GF-D8 (cell line): ENCODE measurements at places on chromosomes 13 and 19.
A peak's percentile ranks its signal among the peaks of the same experiment; 100 is the strongest.

- no peak for DNase-seq
Observed at GRCh38 chr19:5407356-5407755, 47.9 kb upstream of the ZNRF4 start.

DNA sequence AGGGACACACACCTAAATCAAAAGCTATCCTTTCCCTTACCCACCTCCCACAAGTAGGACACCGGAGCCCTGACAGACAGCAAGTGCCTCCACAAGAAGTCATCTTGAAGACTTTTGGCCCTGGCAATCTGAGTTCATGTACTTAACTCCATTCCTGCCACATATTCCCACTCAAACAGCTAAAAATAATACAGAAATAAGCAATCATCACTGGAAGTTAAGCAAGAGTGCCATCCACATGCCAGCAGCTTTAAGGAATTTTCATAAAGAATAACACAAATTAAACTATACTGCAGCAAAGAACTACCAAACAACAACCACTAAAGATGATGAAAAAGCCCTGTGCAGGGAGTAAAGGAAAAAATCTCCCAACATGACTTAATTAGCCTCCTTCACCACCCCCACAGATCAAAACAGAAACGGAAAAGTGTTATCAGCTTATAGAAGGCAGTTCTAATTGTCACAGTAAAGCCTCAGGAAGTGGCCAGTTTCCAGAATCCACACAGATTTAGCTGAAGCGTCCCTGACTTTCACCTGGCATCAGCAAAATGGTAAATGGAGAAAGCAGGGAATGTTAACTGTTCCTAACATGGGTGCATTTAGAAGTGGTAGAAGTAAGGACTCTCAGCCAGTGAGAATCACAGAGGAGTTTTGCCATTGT lies 343.9 kb downstream of the TBC1D4 start:
- DNase-seq = no peak

DNA sequence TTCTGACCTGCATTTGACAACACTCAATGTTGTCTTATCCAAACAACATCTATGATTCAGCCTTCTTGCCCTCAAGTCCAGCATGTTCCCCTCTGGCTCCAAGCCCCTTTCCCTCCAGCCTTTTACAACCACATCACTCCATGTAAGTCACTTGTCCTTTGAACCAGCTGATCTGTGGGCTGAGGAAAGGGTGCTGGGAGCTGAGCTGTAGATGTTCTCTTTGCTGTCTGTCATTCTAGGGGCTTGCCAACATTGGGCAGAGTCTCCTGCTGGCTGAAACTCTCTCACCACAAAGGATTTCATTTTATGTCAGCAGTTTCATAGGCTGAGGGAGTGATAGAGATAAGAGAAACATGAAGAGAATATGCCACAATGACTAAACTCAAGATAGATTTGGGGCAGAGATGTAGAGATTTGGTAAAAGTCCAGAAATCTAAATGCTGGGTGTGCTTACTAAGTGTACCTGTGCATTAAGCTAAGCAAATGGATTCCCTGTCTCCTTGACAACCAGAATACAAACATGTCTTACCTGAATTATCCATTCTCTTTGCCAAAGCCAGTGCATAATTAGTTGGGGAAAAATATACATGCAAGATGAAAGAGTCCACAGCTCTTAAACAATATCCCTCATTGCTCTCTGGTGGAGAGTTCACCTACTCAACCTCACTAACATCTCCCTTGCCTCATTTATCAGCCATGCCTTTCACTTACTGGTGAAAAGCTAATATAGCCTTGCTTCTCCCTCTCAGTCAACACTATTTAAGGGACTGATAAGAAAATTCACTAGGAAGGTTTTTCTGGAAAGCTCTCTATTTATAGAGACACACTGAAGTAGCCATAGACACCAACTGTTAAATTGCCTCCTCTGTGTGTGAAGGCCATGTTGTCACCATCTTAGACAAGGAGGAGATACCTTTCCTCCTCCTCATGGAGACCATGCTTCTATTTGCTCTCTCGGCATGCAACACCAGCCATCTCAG lies 175.5 kb upstream of the SERP2 start:
- no peak for DNase-seq

DNA sequence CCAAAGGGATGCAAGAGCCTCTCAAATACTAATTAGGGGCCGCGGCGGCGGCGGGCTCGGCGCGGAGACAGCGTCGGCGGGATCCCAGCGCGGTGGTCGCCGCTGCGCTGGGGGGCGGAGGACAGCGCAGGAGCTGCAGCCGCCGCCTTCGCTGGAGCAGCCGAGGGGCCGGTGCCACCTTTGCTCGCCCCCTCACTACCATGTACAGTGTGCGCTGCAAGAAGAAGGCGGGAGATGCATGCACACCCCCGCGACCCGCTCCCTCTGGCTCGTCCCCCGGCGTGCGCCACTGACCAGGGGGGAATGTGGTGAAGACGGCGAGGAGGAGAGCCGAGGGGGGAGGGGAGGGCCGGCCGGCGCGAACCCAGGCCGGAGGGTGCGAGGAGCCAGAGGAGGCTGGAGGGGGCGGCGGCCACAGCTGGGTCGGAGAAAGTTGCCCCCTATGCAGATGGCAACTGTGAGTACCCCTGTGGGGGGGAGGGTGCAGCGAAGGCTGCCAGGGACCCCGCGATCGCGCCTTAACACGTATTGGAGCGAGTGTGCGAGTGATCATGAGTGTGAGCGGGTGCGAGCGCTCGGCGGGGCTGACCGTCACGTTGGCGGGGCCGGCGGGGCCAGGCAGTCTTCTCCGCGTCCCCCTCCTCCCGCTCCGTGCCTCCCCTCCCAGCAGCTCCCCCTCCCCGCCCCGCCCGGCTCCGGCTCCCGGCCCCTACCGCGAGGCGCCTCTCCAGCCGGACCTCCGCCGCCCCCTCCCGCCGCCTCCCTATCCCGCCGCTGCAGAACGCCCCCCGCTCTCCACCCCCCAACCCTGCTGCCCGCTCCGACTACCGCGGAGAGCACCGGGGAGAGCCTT lies 808 bp downstream of the SLITRK5 start:
- no peak for DNase-seq

GRCh38 chr13:26967119-26968038 lies 204.2 kb downstream of the USP12 start:
- no peak for DNase-seq

- peak; percentile 40 for DNase-seq
Observed at GRCh38 chr19:46616631-46617322, 8.1 kb downstream of the PTGIR start.

DNA sequence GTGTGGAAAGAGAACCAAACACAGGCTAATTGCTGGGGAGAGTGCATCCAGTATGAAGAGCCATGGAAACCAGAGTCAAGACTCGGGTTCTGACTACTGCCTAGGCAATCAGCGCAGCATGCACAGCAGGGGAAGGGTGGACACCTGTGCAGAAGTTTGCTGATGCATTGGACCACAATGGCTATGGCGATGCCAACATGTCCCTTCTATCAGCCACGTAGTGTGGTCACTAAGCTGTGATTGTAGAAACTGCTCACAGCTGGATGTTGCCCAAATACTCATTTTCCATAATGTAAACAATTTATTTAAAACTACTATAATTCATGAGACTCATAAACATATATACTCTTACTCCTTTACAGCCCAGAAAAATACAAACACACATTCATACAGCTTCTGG lies 1718.2 kb downstream of the EFNB2 start:
- no peak for DNase-seq

GRCh38 chr13:76414320-76414719 lies 471.9 kb downstream of the KCTD12 start:
- DNase-seq = no peak

DNA sequence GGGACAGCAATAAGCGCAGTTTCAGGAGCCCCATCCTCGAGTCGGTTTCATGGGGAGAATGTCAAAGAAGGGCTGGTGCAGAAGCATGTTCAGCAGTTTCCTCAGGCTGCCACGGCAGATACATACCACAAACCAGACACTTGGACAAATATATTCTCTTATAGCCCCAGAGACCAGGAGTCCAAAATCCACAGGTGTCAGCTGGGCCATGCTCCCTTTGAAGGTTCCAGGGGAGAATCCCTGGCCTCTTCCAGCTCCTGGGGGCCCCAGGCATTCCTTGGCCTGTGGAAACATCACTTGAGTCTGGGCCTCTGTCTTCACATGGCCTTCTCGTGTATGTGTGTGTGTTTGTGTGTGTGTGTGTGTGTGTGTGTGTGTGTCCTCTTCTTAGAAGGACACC lies 164.1 kb downstream of the UQCRFS1 start:
- DNase-seq = no peak

DNA sequence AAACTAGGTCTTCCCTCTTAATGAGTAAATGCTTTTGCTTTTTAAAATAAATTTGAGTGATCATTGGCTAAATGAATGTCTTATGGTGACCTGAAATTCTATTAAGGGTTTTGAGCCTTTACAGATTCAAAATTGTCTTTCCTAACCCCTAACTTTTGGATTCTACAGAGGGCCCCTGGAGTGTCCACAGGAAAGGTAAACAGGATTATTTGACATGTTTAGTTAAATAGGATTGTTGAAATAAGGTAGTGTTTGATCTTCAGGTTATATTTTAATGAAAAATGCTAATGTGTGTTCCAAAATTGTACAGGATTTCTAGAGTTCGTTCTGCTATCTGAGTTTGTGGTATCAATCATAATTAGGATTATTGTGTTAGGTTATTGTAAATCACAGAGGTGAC lies 55.9 kb upstream of the GJB6 start:
- no peak for DNase-seq

DNA sequence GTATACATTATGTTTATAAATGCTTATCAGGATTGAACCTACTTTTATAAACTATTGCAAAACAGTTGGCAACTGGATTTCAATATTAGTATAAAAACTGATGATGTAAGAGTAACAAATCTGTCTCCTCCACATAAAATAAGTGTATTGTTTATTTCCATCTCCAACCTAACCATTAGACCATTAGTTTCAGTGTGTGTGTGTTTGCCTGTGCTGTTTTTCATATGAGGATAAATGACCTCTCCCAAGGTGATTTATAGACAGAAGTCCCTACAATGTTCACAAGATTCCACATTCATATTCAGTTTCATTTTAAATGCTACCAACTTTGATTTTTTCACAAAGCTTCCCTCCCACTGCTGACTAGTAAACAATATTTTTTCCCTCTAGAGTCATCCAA lies 871.6 kb downstream of the PCDH9 start:
- DNase-seq = no peak

GRCh38 chr19:42255766-42256745 lies 1.1 kb upstream of the ERF start:
- DNase-seq = no peak

GRCh38 chr13:69921156-69921555 lies 186.5 kb upstream of the ATXN8OS start:
- no peak for DNase-seq

- no peak for DNase-seq
Observed at GRCh38 chr13:52165411-52165810, 6.0 kb upstream of the NEK3 start.

- DNase-seq = no peak
Observed at GRCh38 chr19:4405977-4406376, 3.5 kb downstream of the CHAF1A start.

DNA sequence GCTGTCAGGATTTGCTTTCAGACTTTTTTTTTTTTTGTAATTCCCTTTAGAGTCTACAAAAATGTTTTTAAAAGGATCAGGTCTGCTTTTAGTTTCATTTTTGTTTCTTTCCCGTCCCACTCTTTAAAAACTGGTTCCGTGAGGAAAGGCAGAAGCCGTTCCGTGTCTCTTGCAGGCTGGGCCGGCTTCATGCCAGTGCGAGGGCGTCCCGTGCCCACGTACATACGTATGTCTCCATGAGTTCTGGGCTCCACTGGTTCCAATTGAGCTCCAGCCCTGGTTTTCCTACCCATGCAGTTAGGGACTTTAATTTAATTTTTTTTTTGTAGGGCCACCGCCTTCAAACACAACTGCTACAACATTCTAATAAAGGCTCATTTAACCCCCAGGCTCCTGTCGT lies 8.8 kb downstream of the TSSK6 start:
- DNase-seq = no peak

GRCh38 chr19:15331419-15332310 lies 674 bp downstream of the BRD4 start:
- peak; percentile 11 for DNase-seq

- no peak for DNase-seq
Observed at GRCh38 chr13:97430296-97430695, 3.7 kb upstream of the RAP2A start.

- no peak for DNase-seq
Observed at GRCh38 chr13:113939129-113939943, 34.5 kb downstream of the C13orf46 start.

DNA sequence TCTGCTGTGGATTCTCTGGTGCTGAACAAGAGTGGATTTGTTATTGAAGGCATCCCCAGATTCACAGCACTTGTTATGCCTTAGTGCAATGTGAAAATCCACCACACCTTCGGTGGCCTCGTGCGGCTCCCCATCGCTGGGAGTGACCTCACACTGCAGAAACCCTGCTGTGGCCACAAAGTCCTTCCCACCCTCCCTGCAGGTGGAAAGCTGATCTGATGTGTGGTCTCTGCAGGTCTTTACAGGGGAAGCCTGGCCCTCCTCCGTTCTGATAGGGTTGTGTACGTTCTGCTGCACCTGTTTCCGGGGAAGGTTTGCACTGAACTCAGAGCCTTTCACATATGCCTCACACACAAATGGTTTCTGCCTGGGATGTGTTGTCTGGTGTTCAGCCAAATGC lies 5.0 kb downstream of the ZNF792 start:
- no peak for DNase-seq

DNA sequence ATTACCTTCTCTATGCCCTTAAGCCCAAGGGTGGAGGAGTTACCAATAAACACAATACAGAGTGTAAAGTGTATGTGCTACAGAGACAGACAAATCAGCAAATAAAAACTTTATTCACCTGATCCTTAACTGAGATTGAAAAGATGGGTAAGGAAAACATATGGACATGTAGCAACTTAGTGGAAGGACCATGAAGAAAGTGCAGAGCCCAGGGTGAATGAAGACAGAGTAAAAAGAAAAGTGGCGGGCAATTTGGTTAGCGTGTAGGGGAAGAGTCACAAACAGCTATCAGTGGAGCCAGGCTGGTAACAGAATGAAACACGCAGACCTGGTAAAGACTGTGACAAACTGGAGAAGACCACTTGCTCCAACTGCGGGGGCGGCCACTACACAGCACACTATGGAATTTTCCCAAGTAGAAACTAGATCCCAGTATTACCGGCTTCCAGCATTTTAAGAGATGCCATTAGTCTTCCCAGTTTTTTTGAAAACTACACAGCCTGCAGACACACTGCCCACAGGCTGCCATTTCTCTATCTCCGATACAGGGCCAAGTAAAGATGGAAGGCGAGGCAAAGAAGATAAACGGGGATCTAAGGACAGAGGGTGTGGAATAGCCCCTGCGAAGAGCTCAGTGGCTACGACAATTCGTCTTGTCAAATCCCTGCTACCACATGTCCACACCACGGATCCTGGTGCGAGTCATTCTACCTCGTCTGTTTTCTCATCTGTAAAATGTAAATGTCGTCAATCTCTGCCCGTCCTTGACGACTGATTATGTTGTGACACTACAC lies 1.2 kb downstream of the UQCRFS1 start:
- no peak for DNase-seq
